GDM1 (cell line): ENCODE measurements at places on chromosomes 1 and 21.
A peak's percentile ranks its signal among the peaks of the same experiment; 100 is the strongest.

DNA sequence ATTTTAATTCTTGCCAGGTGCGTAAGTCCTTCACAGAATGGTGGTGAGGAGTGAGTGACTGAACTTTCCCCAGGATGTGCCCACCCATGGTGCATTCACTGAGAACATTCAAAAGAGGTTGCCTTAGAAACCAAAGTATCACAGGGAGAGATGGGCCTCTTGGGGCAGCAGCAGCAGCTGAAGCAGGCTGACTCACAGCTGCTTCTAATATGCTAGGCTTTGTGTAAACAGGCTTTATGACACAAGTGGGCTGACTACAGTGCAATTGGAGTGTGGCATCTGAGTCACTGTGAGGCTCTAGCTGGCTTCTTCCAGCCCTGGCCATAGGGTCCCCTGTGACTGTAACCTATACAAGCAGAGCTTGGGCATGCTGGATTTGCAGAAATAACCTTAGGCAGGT is 12.6 kb downstream of the PIGP start:
- DNase-seq: no peak

DNA sequence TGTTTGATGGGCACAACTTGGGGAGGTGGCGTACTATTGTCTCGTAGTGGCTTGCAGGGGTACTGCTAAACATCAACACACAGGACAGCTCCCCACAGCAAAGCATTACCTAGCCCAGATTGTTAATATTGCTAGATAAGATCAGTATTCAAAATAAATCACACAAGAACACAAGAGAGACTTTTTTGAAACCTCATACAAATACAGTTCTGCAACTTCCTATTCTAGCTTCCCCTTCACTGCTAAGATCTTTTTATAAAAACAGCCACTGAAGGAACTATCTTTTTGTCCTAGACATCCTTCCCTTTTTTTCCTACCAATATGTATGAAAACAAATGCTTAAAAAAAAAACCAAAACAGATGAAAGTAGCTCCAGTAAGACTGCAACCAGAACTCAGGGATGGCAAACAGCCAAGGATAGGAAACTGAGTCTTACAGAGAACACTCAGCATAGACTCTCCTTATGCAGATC is 137.8 kb upstream of the KRTAP19-8 start:
- DNase-seq: no peak

GRCh38 chr1:66671455-66671854 is 80.8 kb upstream of the DYNLT5 start:
- no peak for DNase-seq

DNA sequence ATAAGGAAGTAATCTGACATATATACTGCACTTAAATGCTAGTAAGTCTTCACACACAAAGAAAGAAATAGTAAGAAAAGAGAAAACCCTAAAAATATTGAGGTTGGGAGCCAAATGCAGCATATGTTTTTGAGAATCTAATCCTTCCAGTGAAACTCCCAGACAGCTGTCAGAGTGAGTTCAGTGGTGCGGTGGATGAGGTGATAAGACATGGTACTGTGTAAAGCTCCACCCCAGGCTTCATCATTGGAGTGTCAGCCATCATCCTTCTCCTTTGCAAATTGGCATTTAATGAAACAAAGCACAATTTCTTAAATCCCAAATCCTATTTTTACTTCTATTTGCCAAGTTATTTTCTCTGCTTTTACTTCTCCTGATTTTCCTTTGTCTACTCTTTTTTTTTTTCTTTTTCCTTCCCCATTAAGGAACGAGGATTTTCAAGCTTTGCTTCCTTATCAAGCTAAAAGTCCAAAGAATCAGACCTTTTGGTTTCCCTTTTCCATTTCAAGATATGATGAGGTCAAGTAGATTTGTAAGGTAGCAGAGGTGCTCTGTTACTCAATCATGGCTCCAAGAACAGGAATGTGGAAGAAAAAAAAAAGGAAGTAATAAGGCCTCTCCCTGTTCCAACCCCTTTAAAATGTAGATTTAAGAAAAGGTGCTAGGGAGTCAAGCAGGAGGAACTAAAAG is 343.3 kb downstream of the SETD4 start:
- DNase-seq: no peak

DNA sequence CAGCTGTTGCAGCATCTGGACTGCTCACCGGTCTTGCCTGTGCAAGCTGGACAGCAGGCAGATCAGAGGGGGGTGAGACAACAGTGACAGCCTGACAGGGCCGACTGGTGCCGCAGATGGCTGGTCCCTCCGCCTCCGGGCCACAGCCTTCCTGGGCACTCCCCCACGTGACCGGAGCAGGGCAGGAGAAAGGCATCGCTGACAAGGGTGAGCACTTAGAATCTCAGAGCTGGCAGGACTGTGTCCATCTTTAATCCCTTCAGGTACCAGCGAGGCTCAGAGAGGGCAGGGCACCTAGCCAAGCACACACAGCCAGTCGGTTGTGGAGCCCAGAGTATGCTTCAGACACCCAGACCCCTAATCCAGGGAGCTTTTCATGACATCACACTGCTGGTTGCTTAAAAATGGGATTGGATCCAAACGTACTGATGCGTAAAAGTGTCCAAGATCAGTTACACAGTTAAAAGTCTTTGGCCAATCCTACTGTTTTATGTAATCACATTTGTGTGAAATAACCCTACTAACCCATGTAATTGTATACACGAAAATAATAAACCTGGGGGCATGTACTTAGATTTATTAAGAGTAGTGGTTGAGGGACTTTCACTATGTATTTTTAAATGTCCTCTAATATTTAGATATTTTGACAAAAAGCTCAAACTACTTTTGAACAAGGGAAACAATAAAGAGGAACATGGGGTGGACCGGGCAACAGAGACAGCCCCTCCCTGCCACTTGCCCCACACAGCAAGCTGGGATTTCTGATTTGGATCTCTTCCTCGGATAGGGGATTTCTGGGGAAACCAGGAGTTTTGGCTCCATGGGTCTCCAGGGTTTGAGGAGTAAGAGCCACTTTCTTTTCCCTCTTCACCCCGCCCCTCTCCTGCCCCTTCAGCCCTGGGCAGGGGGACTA is 758 bp upstream of the CNTN2 start:
- no peak for DNase-seq

DNA sequence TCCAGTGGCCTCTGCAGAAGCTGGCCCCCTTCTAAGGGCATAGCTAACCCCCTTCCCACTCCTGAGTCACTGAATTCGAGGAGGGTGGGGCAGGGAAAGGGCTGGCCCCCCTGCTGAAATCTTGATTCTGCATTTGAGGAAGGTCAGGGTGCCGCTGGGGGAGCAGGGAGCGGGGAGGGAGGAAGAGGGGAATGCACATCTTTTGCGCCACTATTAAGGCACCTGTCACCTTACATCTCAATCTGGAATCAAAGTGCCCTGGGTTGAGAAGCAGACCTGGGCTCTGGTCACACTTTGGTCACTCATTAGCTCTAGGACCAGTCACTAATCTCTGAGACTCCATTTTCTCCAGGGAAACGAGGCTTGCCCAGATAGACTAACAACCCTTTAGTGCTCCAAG is 62.0 kb downstream of the TOR1AIP2 start:
- DNase-seq: no peak

- DNase-seq: no peak
Measured at GRCh38 chr1:74835051-74835450, 102.1 kb downstream of the TYW3 start.

- no peak for DNase-seq
Measured at GRCh38 chr1:41355761-41356160, 5.5 kb upstream of the FOXO6 start.

- DNase-seq: no peak
Measured at GRCh38 chr1:170086399-170087032, 12.0 kb upstream of the KIFAP3 start.

GRCh38 chr1:78145105-78145580 is 99.4 kb downstream of the GIPC2 start:
- DNase-seq: peak; percentile 30
